Kasumi-1 (cell line): ENCODE measurements at places on chromosomes 1 and 21.

- no peak for DNase-seq
Observed at GRCh38 chr1:39321979-39322378, 117.5 kb downstream of the MACF1 start.

DNA sequence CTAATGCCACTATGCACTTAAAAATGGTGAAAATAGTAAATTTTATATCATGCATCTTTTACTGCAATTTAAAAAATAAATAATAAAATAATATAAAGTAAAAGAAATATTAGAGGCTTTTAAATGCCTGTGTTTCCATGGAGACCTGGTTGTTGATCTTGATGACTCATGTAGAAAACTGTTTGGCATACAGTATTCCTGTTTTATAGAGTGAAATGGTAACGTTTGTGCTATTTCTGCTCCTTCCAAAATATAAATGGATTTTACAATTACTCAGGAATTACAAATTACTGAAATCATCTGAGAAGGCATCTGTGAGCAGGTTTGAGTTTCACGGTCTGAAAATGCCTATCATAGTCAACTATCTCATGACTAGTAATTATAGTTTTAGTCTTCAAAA is 98.4 kb upstream of the USP25 start:
- no peak for DNase-seq

DNA sequence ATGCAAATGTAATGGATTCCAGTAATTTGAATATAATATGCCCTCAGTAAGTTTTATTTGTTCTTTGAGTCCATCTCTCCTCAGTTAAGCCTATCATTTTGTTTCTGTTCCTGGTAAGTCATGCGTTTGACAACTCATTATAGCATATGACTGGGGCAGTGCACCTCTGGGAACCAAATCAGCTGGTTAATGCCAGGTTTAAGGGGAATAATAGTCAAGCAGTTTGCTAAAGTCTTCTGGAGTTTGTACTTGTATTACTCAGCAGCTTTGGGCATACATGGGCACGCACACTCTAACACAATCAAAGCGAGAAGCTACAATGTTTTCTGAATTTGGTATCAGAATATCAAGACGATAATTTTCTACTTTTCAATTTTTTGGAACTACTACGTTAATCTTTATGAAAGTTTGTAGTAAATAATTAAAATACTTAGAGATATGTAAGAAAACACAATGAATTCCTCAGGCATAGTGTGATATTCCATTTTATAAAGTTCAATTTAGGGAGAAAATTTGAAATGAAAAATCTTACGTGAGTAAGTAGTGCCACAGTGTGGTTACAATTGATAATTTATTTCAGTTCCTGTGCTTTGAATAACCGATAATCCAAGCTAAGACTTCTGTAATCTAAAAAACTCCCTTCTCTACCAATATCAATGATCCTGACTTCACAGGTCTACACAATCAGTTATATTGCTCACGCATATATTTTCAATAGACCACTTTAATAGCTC is 43.8 kb upstream of the KCTD3 start:
- DNase-seq = peak; percentile 45

DNA sequence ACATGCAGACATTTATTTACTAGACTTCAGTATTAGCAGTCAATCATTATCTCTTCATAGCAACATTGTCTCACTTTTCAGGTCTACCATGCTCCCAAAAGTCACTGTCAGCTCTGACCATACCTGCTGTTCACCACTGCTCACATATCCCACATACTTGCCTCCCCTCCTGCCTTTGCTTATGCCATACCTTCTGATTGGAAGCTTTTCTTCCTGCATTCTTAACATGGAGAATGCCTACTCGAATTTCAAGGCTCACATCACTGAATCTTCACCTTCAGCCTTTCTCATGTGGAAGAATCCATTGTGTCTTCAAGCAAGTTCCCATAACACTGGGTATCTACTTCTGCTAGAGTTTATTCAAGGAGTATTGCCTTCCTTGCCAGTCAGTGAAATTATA is 135.4 kb downstream of the NTNG1 start:
- DNase-seq = no peak

DNA sequence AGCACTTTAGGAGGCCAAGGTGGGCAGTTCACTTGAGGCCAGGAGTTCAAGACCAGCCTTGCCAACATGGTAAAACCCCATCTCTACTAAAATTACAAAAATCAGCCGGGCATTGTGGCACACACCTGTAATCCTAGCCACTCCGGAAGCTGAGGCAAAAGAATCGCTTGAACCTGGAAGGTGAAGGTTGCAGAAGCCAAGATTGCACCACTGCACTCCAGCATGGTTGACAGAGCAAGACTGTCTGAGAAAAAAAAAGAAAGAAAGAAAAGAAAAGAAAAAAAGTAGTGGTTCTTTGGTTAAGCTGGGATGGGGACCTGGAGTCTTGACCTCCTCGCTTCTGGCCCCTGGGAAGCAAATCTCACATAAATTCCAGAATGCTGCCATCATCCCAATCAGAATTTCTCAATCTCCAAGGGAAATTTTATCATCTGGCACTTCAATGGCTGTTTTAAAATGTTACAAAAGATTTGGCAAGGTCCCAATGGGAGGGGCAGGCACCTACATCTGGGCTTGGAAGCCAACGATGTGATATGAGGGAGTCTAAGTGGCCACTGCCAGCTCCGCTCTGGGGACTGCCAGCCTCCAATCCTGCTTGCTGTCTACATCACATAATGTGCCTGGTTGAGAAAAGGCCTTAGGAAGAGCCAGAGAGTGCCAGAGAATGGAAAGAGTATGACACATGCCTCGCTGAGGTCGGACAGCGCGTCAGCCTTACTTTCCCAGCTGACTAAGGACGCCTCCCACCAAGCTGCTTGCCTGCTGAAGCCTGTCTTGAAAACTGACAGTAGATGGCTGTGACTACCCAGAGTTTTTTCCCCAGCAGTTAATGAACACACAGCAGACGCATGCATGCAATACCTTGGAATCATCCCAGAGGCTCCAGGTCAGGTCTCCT is 42.1 kb upstream of the SRP9 start:
- no peak for DNase-seq

GRCh38 chr1:212355230-212355969 is 59.3 kb downstream of the PACC1 start:
- no peak for DNase-seq

DNA sequence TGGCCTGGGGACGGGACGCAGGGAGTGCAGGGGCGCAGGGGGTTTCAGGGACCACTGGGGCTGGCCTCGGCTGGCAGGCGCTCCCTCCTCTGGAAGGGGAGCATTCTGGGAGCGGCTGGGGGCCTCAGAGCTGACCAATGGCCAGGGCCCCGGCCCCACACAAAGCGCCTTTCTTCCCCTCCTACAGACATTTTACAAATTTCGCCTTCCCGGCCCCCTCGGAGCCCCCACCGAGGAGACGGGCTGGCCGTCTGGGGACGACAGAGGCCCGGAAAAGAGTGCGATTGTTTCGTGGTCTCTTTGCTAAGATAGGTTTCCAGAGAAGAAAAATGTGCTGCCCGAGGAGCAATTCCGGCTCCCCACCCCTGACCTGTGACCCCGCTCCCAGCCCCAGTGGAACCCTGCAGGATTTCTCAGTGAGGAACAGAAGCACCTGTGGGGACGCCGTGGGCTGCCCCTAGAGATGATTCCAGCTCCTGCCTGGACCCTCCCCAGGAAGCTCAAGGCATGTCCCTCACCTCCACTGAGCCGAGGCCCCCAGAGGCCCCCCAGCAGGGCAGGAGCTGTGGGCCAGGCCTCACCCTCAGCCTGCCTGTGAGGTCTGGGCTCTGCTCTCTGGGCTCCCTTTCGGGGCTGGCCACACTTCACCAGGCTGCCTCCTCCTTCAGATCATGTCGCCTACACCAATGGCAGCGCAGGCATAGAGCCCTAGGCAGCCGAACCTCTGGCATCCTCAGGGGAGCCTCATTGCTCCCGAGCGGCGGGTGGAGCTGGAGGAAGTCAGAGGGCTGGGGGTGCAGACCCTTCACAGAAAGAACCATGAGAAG is 15.0 kb upstream of the PLEKHG5 start:
- no peak for DNase-seq
